Caki2 (cell line): ENCODE measurements at places on chromosomes 7 and 10.

- no peak for DNase-seq
Observed at GRCh38 chr10:60955957-60956425, 12.0 kb upstream of the RHOBTB1 start.

GRCh38 chr10:73717556-73717955 is 19.6 kb upstream of the AGAP5 start:
- no peak for DNase-seq

DNA sequence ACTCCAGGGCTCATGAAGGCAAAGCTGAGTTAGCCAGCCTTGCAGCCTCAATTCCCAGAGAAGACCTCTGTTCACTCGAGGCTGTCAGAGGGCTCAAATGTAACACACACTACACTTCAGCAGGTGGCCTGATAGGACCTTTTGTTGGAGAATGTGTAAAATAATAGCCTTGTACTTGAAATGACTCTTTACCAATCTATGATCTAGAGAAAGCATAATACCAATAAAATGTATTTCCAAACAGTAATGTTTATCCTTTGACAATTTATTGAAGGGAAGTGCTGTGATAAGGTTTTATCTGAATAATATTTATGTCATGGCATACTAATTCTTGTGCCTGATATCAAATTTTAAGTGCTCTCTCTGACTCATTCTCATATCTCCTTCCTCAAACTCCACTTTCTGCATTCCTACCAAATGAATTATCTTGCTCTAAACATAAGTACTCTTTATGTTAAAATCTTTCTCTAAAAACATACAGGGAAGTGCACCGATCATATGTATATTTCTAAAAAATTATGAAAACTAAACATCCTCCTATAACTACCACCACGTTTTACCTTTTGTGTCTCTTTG is 20.9 kb downstream of the CYP3A7 start:
- no peak for DNase-seq

DNA sequence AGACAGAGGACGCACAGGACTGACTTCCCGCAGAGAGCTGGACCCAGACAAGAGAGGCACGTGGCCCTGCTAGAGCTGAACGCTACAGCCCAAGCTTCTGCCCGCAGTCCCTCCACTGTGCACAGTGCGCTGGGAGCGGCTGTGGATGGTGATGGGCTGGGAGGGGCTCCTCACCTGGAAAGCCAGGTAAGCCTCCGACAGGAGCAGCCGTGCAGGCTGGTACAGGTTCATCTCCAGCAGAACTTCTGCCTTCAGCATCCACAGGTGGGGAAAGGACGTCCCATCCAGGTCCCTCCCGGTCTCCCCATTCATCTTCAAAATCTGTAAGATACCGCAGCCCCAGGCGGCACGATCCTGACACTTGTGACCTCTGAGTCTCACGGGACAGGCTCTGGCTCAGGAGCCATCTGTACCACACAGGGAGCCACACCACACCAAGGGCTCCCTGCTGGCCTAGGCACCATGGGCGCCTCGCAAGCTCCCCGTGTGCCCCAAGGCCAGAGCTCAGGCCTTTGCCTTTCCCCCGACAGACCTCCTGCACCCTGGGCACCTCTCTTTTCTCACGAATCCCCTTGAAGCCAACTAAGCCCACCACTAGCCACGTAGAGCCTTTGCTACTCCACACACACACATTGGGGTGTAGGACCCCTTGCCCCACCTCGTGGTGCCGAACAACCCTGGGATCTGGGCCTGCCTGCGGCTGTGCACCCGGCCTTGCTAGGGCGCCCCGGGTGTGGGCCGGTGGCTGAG is 76.3 kb downstream of the CFAP46 start:
- DNase-seq, result no peak

DNA sequence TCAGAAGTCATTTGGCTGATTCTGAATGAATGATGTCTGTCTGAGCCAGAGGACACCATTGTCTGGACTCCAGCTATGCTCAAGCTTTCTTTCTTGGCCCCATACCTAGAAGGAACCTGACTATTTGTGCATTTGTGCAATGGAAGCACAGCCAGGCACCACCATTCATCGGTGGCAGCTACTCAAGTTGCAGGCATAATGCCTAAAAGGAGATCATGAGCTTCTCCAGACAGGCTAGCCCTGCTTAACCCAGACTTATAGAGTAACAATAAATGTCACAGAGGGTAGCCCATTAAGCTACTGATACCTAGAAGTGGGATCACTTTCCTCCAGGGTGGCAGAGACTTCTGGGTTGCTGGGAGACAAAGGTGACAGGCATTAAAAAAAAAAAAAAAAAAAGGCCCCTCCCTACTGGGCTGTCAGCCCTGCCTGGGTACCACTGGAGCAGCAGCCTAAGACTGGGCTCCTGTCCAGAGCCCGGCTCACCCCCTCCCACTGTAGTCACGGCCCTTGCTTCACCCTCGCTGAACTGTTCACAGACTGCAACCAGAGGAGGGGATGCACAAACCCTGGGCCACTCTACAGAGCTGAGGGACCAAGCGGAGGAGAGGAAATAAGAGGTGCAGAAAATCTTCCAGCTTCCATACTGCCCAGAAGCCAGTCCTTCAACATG is 75.4 kb upstream of the ATP6V0A4 start:
- no peak for DNase-seq

- DNase-seq, result no peak
Observed at GRCh38 chr7:126804604-126805003, 448.1 kb downstream of the GRM8 start.

DNA sequence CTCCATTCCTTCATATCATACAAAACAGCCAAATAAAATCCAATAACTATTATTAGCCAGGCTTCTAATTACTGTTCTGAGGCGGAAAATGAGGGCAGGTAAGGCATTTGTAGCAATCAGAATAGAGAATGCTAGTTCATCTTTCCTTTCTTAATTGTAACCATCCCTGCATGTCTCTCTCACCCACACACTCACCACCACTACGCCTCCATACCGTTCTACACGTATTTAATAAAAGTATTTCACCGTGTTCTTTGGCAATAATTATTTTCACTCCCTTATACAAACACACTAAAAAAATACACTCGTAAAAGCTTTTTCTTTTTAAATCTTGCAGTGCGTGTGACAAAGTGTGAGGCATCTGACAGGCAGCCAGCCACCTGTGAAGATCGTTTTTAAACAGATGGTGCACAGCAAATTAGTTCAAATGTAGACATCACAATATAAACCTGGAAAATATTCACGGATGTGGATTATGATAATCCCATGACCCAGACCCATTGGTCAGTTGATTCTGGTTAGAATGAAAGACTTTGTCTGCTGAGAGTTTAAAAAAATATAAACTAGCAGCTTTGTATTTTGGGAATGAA is 653.6 kb downstream of the REEP3 start:
- no peak for DNase-seq
